ENCODE measurements at places on chromosomes 6 and 20.

DNA sequence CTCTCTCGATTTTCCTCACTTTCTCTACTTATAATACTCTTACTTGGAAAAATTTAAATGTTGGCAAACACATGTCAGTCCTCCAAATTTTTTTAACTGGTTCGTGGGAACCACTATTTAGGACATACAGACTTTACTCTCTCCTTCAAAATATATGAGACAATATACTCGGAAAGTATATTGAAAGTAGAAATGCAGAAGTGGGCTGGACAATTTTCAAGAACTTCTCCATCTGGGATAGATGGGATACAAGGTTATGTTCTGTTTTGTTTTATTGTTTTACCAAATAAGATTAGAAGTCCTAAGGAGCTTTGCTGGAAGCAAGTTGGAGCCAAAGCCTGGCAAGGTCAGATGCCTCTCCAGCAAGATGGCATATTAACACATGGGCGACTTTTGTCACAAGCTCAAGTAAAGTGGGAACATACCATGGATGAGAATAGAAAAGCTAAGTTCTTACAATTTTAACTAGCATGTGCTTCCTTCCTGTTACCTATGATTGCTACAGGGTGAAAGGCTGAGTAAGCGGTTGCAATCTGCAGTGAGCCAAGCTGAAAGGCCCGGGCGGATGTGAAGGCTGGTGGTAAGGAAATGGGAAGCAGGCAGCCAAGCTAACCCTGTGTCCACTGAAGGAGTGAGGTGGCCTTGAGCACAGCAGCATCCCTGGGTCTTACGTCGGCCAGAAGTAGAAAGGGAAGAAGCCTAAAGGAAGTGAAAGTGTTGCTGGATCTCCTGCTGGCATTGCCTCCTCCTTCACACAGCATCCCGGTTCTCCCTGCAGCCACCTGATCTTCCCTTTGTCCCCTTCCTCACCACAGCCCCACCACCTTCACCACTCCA lies 7.1 kb downstream of the MAP3K5 start:
- DNase-seq: peak; percentile 26

DNA sequence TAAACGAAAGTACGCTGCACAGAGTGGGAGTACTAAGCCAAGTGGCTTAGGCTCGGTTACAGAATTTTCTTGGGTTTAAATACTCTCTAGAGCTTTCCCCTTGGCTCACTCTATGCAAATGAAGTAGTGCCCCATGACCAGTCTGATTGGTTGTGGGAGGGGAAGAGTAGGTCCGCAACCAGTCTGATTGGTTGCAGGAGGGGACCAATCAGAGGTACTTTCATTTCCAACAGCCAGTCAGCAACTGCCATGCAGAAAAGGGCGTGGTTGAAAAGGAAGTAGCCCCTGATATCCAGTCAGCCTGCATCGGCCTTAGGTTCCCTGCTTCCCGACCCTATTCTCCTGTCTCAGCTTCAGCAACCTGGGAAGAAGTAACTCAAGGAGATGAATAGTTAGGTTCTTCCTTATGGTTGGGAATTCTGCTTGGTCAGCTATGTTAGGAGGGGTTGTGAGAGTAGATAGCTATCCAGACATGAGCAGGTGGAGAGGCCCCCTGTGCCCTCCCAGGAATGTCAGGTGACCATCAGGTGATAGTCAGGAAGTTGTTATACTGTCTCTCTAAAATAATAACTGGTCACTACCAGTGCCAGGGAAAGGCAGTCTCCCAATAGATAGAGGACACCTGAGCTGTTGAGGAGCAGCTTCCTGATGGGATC lies 57.4 kb downstream of the FARS2 start:
- DNase-seq: no peak

DNA sequence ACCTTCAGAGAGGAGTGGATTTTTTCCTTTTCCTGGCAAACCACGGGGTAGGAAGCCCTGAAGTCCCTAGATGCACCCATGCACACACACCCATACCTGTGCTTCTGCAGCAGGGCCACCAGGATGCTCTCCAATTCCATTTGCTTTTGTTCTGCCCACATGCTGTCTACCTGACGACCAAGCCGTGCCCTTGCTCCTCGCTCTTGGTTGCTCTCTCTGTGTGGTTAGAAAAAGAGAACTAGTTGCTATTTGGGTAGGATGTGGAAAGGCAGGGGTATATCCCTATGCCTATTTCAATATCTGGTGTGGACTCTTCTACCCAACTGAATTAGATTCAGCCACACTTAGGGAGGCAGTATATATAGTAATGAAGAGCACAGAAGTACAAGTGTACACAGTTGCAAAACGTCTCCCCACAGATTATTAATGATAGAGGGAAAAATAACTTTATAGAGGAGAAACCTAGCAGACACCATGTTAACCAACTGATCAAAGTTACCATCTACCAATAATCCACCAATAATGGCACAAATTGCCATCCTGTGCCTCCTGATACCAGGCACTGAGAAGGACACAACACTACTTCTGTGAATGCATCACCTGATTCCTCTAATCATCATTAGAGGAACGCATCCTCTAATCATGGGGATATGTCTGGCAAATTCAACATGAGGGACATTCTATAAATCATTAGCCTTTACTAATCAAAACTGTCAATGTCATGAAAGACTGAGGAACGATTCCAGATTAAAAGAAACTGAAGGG lies 7.3 kb downstream of the GHRH start:
- DNase-seq: no peak

DNA sequence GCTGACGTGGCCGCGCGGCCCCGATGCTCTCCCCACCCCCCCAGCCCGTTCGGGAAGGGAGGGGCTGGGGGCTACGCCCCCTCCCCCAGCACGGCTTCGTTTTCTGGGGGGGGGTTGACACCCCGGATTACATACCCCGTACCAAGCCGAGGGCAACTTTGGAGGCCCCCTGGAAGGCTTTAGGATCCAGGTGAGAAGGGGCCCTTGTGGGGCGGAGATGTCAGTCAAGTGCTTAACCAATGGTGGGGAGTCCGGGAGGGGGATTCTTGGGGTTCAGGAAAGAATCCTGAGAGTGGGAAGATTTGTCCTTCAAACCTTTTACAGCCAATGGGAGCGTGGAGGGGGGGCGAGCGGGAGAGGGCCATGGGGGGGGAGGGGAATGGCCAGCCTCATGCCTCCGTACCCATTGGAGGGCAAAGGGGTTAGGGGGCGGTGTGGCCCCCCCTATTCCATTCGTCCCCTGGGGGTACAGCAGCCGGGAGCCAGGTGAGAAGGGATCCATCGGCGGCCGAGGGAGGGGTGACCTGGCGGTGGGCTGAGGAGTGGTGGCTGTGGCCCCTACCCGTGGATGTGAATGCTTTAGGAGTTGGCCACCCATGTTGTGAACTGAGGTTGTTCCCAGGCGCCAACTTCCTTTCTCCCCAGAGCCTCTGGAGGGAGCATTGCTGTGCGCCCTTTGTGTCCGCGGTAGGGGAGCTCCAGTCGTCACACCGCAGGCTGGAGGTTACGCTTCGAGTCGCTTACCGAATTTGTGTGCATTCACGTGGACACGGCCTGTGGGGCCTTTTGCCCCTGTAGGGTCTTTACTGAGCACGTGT lies 682 bp downstream of the BRD2 start:
- peak; percentile 94 for DNase-seq

- no peak for DNase-seq
Measured at GRCh38 chr6:52534363-52534762, 42.5 kb downstream of the TRAM2 start.

GRCh38 chr20:4637081-4637797 lies 84.5 kb upstream of the PRND start:
- peak; percentile 11 for DNase-seq

GRCh38 chr6:76885861-76886301 lies 577.4 kb downstream of the HTR1B start:
- no peak for DNase-seq

- no peak for DNase-seq
Measured at GRCh38 chr6:27829453-27830211, 82.6 kb downstream of the OR2B2 start.

Measured in Daoy (cell line).